ENCODE measurements at places on chromosomes 7 and 10. TPM values are rescaled to one million over a fixed set of nuclear protein-coding genes. Genes with fewer than 3 reads are reported as not detected.

VENTX gene
- 0.53 TPM for total RNA-seq

BMPER gene
- 0.62 TPM for total RNA-seq

MSS51 gene
- 7.6 TPM for total RNA-seq

AZGP1 gene
- total RNA-seq, result 44.6 TPM

CDHR1 gene
- total RNA-seq, result not detected

ASB15 gene
- 25.4 TPM for total RNA-seq

SOSTDC1 gene
- not detected for total RNA-seq

Data from heart left ventricle (tissue), 16 donors.